ENCODE measurements at places on chromosomes 3 and 15.

DNA sequence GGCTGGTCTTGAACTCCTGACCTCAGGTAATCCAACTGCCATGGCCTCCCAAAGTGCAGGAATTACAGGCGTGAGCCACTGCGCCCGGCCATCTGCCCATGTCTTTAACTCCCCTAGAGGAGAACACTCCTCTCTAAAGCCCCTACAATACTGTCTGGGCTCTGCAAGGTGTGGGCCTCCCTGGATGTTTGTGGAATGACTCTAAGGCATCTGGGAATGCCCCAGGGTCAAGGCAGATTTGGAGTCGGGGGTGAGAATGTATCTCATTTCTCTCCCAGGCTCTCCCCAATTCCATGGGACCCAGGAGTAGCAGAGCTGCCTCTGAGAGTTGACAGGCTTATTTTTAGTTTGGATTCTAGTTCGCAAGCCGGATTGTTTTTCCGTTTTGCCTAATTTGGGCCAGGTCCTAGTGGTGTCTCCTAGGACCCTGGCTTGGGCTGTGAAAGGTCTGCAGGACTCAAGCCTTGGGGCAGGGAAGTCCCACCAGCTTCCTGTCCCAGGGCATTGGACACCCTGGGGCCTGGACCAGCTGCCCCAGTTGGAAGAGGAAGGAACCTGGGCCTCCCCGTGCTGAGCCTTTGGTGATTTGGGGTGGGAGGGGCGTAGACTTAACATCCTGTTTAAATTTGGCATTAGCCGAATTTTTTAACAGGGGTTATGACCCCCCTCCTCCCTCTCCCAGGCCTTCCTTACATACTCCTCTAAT is 53.5 kb downstream of the MAGEF1 start:
- no peak for DNase-seq

DNA sequence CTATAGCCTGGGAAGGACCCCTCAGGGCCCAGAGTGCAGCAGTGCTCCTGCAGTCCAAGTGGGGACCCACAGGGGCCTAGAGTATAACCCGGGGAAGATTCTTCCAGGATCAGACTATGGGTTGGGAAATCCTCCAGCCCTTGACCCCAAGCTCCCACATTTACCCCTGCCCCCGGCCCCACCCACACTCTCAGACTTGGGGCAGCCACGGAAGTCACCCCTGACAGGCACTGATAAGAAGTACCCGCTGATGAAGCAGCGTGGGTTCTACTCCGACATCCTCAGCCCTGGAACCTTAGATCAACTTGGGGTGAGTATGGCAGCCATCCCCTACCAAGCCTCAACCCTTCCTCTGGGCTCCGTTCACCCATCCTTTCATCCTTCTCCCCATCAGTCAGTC is 6.3 kb downstream of the DNAH1 start:
- DNase-seq = no peak

DNA sequence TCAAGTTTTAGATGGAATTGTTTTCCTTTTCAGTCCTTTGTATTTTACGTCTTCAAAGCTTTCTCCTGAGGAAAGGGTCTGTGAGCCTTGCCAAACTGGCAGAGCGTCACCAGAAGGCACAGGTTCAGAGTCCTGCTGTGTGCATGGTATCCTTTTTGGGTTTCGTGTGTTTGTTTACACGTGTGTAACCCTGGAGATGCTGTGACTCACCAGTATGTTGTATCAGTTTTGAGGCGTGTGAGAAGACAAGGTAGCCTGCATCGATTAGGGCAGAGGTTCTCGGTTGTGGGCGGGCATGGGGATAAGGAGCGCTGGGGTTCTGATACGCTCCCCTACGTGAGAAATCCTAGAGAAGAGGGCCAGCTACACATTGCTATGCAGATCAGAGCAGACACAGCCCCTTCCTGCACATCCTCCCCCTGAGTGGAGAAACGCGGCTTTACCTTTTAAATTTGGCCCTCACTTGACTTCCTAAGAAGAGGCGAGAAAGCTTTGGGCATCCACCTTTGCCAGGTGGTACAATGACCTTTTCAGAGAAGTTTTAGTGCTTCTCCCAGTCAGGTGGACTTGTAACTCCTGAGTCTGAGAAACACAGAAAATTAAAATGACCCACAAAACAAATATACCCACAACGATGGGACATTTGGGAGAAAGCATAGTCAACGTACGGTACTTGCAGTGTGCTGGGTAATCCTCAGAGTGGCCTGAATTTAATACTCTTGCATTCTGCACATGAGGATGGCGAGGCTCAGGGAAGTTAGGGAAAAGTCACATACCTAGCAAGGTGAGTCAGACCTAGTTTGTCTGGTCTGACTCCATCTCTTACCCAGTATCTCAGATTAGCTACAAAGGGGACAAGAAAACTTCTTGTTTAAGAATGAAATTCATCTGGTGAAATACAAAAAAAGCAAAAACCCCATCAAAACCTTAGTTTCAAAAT is 38.1 kb downstream of the TRAK1 start:
- DNase-seq = no peak

DNA sequence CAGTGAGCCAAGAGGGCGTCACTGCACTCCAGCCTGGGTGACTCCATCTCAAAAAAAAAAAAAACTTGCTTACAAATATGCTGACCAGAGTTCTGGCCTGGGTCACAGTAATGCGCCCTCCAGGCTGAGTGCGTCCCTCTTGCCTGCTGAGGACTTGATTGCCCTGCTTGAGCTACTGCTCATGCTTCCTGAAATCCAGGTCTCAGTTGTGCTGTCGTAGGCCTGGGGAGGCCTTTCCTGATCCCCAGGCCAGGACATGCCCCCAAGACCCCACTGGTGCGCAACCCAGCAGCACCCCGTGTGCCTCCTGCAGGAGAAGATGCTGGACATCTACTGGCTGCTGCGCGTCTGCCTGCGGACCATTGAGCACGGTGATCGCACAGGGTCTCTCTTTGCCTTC is 7.3 kb downstream of the AMIGO3 start:
- DNase-seq = no peak

- DNase-seq = no peak
Observed at GRCh38 chr3:17805461-17805940, 63.1 kb upstream of the TBC1D5 start.

DNA sequence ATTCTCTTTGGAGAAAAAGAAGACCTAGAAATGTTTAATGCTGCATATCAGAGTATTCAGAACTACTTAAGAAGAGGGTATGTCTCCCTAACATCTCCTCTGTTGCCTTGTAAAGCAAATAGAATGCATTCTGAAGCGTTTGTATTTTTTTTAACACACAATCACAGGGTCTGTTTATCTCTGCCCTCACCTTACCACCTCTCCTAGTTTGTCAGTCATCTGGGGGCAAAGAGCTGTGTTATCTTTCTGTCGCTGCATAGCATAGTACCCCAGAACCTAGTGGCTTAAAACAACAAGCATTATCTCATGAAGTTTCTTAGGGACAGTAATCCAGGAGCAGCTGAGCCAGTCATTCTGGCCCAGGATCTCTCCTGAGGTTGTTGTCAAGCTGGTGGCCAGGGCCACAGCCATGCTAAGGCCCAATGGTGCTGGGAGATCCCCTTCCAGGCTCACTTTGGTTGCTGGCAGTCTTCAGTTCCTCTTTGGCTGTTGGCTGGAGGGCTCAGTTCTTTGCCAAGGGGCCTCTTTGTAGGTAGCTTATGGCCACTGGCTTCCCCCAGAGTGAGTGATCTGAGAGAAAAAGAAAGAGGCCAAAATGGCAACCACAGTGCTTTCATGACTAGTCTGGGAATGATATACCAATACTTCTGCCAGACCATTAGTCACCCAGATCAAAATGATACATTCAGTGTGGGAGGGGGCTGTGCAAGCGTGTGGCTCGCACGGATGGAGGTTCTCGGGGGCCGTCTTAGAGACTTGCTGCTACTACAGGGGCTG is 17.8 kb downstream of the EDEM1 start:
- DNase-seq = no peak

- no peak for DNase-seq
Observed at GRCh38 chr3:49006408-49007067, 653 bp upstream of the WDR6 start.

GRCh38 chr3:69149586-69149985 is 27.2 kb upstream of the LMOD3 start:
- no peak for DNase-seq

- DNase-seq = no peak
Observed at GRCh38 chr15:69298697-69299441, at the start of gene PAQR5. Gene PAQR5, plus strand, starts transcription at chr15:69298912. Its CDS starts 61,169 bp downstream, at chr15:69360081.

GRCh38 chr15:50358845-50359244 is 3.8 kb upstream of the GABPB1 start:
- no peak for DNase-seq

DNA sequence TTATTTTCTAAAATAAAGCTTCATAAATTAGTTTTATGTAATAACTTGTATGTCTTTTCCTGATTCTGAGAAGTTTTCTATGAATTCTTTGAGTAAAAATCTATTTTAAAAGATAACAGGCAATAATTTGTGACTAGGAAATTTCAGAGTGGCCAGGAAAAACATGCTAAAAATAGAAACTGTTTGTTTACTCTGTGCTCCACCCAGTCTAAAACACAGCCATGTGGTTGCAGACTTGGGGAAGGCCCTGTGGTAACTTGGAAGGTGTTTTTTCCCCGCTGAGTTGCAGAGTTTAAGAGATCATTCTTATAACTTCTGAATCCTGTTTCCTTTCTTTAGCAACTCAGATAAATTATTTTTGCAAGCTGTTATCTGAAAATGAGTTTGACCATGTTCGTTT is 21.9 kb downstream of the PLCL2 start:
- DNase-seq = no peak

DNA sequence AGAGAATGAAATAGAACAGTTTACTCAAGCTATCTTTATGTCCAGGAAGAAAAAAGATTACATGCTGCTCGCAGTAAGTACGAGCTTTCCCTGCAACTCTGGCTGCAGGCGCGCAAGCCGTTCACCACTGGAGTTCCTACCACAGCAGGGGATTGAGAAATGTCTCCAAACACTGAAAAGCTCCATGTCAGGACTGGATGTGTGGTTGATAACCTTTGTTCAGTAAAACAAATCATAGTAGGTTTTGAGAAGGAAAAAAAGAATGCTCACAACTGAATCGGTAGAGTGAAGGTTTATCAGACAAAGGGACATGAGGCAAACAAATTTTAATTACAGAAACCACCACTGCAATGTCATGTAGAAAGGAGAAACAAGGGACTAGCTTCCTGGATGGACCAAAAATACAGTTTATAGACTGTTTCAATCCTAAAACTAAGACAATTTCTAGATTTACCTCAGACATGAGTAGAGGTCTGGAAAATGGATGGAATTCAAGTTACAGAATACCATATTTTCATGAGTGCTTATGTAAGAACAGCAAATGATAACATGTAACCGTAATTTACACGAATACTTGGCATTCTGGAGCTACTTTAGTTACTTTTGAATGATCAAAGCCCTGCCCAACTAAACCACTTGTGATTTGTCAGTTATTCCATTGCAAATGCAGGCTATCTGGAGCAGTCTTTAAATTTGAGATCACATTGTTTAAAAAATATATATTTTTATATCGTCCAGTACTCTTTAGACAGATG is 471.1 kb downstream of the SHQ1 start:
- DNase-seq = no peak

DNA sequence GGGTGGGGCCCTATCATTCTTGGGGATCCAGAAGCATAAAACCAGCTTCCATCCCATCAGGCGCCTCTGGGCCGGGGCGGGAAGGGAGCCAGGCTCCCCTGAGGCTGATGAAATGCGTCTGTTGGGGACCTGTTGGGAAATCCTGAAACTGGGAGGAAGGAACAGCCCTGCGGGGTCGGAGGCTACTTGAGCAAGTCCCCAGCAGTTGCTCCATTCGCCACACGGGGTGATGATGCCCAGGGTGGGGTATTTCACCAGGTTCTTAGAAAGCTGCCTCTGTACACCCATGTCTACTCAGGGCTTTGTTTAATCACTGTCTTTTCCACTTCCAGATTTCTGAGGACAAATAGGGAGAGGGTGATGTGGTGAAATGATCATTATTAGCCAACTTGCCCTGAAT is 25.4 kb upstream of the TSEN2 start:
- no peak for DNase-seq

GRCh38 chr15:51162865-51163762 is 68.4 kb upstream of the TNFAIP8L3 start:
- peak; percentile 42 for DNase-seq

DNA sequence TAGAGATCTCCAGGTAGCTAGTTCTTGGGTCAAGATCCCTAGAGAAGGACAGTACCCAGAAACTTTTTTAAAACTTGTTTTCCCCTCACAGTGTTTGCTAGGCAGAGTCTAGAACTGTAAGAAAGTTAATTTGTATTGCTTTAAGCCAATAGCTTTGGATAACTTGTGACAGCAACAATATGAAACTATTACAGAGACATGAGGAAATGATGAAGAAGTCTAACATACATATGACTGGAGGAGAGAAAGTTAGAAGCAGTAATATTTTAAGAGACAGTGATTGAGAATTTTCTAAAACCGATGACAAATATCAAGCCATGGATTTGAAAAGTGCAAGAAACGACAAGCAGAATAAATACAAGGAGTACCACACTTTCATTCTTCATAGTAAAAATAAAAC is 10.0 kb downstream of the HMG20A start:
- DNase-seq = no peak

DNA sequence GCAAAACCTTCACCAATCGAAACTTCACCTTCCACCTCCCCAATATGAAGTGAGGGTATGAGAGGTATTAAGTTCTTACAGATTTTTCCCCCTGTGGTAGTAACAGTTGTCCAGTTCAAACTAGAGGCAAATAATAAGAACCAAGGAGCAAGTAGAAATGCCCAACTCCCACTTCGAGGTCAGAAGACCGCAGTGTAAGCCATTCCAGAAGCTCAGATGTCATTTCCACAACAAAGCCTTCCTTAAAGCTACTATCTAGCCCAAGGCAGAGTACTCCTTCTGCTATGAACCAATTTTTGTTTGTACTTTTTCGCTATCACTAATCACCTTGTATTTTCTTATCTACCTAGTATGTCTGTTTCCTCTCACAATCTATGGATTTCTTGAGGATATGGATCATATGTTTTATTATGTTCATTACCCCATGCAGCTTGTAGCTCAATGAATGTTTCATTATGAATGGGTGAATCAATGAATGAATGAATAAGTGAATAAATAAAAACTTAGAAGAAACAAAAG is 235.7 kb upstream of the KCNMB2 start:
- no peak for DNase-seq

GRCh38 chr3:125003859-125004595 is 51.8 kb downstream of the HEG1 start:
- DNase-seq = no peak

Measured in activated T-helper 1 cell treated with anti-CD3 and anti-CD28 coated beads, Interleukin-12 subunit alpha, Interleukin-12 subunit beta, Interleukin-2, Interleukin-4 antibody, amounts not matched to agents 30 ng/mL and 10 ng/mL and 1 ng/mL, durations not matched to agents 14 hours and 24 hours and 36 hours (primary cell).